HepG2 (cell line): ENCODE measurements at places on chromosomes 11 and 22. TPM values are rescaled to one million over a fixed set of nuclear protein-coding genes. Genes with fewer than 3 reads are reported as not detected.

MS4A14 gene
- total RNA-seq: not detected in 2 replicates

MTMR3 gene
- total RNA-seq: 12.6 and 15.8 TPM in 2 replicates

SLC22A8 gene
- total RNA-seq: 0.04 TPM in 1 of 2 replicates, not detected in the other

OVCH2 gene
- total RNA-seq: not detected in 2 replicates

CNGA4 gene
- not detected in 2 replicates for total RNA-seq

RAG1 gene
- 0.14 and 0.15 TPM in 2 replicates for total RNA-seq

VSIG10L2 gene
- total RNA-seq: not detected in 2 replicates

WT1 gene
- 0.31 and 0.38 TPM in 2 replicates for total RNA-seq

OR6A2 gene
- not detected in 2 replicates for total RNA-seq

KRTAP5-7 gene
- not detected in 2 replicates for total RNA-seq

PIH1D2 gene
- 2.7 and 2.8 TPM in 2 replicates for total RNA-seq

TTC36 gene
- 0.40 TPM in 1 of 2 replicates, not detected in the other for total RNA-seq

MN1 gene
- total RNA-seq: not detected in 2 replicates

ISX gene
- total RNA-seq: 1.8 and 3.0 TPM in 2 replicates

SCO2 gene
- total RNA-seq: 2.1 and 3.7 TPM in 2 replicates

THAP7 gene
- total RNA-seq: 20.4 and 25.5 TPM in 2 replicates

TNNI2 gene
- total RNA-seq: 7.2 and 8.5 TPM in 2 replicates

FOSL1 gene
- total RNA-seq: 3.1 and 4.0 TPM in 2 replicates

INPPL1 gene
- 14.4 and 29.1 TPM in 2 replicates for total RNA-seq

TREH gene
- 0.46 and 0.86 TPM in 2 replicates for total RNA-seq

CRACR2B gene
- total RNA-seq: 8.9 and 14.9 TPM in 2 replicates

TRIM6 gene
- not detected in 2 replicates for total RNA-seq

AQP11 gene
- total RNA-seq: 8.5 and 15.3 TPM in 2 replicates

TUBA8 gene
- 0.17 and 0.35 TPM in 2 replicates for total RNA-seq

MYBPC3 gene
- not detected in 2 replicates for total RNA-seq

NF2 gene
- 33.3 and 45.3 TPM in 2 replicates for total RNA-seq

MMP1 gene
- 0.09 TPM in 1 of 2 replicates, not detected in the other for total RNA-seq

NRGN gene
- 0.18 TPM in 1 of 2 replicates, not detected in the other for total RNA-seq

KCNK4 gene
- total RNA-seq: not detected in 2 replicates
